ENCODE measurements at places on chromosomes 12 and 14.

DNA sequence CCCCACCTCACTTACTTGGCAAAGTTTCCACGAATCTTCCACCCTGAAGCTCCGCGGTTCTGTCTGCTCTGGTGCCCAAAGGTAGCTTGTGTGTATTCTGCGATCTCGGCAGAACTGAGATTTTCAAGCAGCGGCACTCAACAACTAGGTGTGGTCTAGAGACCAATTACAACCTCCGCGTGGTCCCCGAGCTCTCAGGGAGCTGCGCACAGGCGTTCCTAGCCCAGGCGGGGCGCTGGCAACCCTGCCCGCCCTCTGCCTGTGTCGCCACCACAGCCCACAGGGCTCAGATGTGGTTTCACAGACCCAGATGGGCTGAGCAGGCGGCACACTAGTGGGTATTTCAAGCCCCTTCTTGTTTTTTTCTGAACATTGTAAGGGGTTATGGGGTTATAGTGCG, 1.5 kb upstream of the DIABLO start:
- peak; percentile 67 for DNase-seq

GRCh38 chr14:21302013-21302835, 22.3 kb downstream of the RPGRIP1 start:
- DNase-seq, result no peak

DNA sequence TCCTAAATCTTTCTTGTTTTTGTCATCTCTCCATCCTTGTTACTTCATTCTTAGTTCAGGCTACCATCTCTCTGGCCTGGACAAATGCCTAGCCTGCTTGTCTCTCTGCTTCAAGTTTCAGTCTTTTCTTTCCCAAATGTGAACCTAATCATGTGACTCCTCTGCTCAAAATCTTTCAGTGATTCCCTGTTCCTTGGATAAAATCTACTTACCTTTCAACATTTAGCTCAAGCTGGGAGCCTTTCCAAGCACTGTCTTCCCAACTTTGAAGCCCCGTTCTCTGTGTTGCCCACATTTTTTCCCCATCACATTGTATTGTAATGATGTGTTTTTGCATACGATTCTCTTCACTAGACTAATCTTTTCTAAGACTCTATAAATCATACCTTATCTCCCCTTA, 24.7 kb downstream of the SLC7A8 start:
- DNase-seq, result no peak

DNA sequence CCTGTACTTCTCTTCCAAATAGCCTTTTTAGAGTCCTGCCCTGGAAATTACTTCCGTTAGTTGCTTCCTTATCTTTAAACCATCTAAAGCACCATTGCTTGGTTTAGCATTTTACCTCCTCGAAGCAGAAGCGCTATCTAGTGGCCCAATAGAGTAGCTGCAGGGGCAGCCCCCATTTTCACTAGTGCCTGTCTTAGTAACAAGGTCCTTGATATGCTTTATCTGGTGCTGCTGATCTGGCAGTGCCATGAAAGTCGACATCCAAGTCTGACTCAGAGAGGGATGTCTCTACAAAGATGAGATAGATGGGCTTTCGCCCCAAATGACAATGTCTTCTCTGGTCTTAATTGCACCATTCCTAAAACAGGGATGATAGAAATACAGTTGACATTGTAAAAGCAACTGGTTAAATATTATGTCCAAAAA, 25.0 kb upstream of the CIT start:
- peak; percentile 68 for DNase-seq

DNA sequence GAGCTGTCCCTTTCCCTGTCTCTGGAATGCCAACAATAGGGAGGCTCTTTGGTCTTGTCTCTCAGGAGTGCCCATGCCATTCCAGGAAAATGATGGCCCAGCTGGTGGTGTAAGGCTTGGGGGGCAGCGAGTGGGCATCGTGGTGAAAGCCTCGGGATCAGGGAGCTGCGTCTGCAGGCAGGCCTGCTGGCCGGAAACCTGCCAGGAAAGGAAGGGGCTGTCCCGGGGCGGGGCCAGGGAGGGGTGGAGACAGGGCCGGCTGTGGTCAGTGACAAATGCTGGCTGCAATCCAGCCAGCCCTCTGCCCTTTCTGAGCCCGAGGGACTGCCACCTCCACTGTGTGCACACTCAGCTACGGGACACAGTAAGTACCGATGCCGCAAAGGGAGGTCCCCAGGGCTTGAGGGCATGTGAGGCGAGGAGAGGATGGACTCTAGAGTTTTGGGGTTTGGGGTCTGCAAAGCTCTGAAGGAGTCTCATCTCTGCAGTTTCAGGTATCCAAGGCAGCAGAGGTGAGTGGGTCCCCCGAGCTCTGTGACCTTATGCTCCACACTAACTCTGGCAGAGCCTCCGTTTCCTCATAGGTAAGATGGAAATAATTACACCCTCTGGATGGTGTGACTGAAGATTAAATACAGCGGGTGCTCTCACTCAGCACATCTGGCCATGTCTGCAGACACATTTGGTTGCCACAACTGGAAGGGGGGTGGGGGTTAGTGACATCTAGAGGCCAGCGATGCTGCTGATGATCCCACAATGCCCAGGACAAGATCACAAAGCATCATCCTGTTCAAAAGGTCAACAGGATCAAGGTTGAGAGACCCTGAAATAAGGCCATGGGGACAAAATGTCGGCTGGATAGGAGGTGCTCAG, at the start of gene SERPINA5:
Gene SERPINA5, plus strand, starts transcription at position 300 of the 873 bp plus-strand sequence. CDS start 5,937 bp downstream, outside the sequence.
- no peak for DNase-seq

DNA sequence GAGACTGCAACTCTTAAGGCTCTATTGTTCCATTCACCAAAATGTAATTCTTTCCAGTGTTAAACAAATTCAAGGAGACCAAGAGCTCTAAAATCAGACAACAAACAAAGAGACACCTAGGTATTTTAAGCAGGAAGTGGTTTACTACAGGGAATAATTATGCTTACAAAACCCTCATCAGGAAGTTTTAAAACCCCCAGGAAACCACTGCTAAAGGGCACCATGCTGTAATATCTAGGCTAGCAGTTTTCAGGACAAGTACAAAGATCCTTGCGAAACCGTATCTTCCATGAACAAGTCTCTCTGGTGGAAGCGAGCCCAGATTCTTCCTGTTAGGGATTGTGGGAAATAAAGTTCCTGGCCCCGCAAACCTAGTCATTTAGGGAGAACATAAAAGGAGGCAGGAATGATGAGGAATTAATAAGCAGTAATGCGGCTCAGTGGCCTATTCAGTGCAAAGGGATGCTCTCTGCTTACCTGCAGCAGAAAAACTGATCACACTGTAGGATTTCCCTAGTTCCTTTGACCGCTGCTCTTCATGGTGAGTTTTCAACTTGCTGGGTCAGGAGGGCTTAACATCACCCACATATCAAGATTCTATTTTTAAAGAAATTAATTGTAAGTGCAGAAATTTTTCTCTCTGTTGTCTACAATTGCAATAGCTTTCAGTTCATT, 42.8 kb downstream of the ACSM4 start:
- no peak for DNase-seq
